ENCODE measurements at places on chromosomes 6 and 20.

DNA sequence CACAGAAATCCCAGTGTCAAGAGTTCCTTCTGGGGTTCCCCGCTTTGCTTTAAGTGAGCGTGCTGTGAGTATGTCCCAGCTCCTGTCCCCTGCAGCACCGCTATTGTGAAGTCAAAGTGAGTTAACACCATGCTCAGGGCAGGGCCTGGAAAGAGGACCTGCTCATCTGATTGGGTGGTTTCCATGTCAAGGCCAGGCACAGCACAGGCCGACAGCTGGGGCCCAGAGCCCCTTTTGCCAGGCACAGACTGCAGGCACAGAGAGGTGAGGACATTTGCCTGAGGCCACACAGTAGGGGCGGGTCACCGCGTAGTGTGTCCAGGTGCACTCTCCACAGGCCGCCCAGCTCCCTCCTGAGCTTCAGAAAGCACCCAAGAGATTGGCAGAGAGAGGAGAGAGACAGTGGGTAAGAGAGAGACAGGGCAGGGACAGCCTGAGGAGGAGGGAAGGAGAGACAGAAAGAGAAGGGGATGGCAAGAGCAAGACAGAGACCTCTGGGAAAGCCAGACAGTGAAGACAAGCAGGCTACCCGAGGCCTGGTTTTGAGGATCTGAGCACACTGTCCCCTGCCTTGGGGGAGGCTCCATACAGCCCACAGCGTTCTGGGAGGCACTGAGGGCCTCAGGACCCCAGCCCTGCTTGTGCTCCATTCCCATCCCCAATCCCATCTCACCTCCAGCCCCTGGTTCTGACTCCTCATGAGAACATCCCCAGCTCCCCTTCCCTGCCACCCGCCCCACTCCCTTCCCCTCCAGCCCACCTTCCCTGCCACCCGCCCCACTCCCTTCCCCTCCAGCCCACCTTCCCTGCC is 6.5 kb upstream of the BPIFB1 start:
- no peak for DNase-seq

DNA sequence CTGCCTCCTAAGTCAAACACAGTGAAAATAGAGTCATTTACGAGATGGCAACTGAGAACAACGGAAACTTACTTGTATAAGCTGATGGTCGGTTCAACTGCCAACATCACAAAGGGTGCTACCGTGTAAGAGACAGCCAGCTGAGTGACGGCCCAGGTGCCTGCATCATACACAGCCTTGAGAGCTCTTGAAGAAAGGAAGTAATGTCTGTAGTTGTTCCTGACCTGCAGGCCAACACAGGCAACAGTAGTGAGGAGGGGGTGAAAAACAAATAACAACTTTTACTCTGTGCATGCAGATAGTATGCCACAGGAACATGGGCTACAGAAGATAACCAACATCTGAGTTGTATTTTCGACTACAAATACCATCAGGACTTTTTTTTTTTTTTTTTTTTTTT is 102.7 kb downstream of the MBOAT1 start:
- no peak for DNase-seq

GRCh38 chr20:35293303-35294292 is 1.4 kb upstream of the FAM83C start:
- no peak for DNase-seq

DNA sequence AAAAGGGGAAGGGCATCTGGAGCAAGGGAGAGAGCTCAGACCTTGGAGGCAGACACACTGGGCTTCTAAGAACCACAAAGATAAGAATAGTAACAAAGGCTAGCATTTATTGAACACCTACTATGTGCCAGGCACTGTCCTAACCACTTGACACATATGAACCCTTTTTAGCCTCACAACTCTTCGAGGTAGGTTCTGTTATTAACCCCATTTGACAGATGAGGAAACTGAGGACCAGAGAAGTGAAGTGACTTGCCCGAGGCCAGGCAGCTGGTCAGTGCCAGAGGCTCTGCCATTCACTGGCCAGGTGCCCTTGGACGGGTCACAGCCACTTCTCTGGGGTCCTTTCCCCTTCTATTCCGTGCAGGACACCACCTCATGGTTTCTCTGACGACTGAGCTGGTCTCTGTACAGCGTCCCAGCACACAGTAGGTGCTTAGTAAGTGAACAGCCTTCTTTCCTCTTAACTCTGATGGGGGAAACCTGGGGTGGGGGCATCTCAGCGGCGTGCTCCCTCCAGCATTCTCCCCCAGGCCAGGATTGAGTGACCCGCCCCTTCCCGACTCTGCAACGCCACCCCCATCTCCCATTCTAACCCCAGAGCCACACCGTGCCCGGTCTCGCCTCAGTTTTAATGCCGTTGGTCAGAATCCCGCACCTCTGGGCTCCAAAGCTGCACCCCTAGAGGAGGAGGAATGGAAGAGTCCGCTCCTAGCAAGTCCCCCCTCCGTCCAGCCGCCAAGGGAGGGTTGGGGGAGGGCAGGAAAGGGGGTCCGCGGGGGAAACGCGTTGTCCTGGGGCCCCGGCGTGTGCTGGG is 55.7 kb downstream of the CD40 start:
- no peak for DNase-seq

DNA sequence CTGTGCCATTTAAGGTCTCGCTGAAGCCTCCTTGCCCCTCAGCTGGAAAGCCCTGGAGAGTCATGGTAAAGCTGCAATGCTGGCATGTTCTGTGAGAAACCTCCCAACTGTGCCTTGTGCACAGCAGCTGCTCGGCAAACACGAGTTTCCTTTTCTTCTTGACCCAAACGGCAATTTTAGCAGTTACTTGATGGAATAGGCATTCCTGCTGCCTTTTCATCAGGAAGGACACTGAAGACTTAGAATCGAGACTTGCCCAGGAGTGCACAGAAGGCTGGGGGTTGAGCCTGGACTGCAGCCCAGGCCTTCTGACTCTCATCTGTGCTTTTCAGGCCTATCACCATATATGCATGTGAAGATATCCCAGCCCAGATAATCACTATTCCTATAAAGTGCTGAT is 28.7 kb upstream of the CLDN20 start:
- no peak for DNase-seq

DNA sequence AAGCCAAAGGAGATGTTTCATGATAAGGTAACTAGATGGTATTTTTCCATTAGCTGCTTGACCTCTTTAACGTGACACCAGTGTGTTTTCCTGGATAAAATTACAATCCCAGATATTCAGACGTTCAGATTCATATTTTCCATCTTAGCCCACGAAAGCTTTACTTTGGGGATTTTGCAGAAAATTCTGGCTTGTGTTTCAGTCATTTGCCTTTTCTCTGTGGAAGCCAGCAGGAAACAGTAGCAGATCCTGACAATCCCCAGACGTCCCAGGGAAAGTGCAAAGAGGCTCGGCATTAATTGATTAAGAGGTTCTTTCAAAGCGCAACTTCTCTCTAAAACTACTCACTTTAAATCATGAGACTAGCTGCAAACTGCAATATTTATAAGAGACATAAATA is 243.6 kb downstream of the UST start:
- DNase-seq, result no peak

DNA sequence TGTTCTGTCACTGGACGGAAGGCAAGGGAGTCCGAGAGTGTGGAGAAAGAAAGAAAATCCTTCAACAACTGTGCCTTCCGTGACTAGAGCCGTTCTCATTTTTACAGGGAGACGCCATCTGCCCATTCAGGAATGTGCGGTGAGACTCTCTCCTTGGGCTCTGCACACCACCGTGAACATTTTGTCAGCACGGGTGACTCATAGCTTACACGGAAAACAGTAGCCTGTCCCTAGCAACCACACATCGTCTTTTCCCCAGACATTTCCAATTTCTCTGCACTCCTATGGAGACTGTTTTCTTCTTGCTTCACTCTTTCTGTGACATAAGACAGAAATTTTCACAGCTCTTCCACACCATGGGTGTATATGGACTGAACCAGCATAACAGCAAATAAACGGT is 55.1 kb downstream of the TBXT start:
- no peak for DNase-seq

- no peak for DNase-seq
Observed at GRCh38 chr6:147570681-147571080, 62.2 kb downstream of the SAMD5 start.

DNA sequence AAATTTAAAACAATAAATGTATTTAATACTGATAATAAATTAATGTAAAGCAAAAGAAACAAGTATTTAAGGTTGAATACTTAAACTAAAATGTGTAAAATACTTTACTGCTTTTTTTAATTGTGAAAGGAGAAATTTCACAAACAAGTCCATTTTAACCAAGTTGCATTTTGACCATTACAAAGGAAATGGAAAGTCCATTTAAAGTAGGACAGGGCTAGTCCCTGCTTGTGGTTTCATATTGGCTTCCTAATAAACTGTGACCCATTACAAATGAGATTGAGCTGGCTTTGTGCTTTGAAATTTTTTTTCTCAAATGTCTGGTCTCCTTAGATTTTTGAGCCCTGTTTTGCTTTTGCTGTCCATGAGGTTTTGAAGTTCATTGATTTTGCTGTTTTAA is 527.6 kb downstream of the MAFB start:
- no peak for DNase-seq

All from NCI-H446 treated with DMSO at 0.1 percent for 48 hours (cell line).